Activated T-helper 1 cell treated with anti-CD3 and anti-CD28 coated beads, Interleukin-12 subunit alpha, Interleukin-12 subunit beta, Interleukin-2, Interleukin-4 antibody, amounts not matched to agents 30 ng/mL and 10 ng/mL and 1 ng/mL, durations not matched to agents 14 hours and 24 hours and 36 hours (primary cell): ENCODE measurements at places on chromosomes 13 and 19.

- peaks cover 13% of the 10 kb centered on the region for H3K27me3 ChIP-seq
- H3K27ac ChIP-seq = no peak overlapping the region
- H3K36me3 ChIP-seq = no peaks in the 10 kb centered on the region
- no peaks in the 10 kb centered on the region for H3K4me1 ChIP-seq
These were observed 154.6 kb downstream of the COL4A1 start for GRCh38 chr13:110152351-110152750.

GRCh38 chr13:56424246-56424645, 716.5 kb upstream of the PRR20A start:
- H3K4me3 ChIP-seq = no peak overlapping the region
- no peak for DNase-seq
- no peaks in the 10 kb centered on the region for H3K36me3 ChIP-seq
- H3K27me3 ChIP-seq = no peaks in the 10 kb centered on the region

GRCh38 chr19:35991731-35992450, 3.1 kb upstream of the SDHAF1 start:
- H3K36me3 ChIP-seq = peaks cover 7% of the 10 kb centered on the region
- no peak overlapping the region for H3K27ac ChIP-seq

GRCh38 chr19:14089412-14089661, 1.2 kb downstream of the SAMD1 start:
- peaks cover 16% of the 10 kb centered on the region for H3K4me1 ChIP-seq
- H3K36me3 ChIP-seq = peaks cover 30% of the 10 kb centered on the region
- DNase-seq = no peak
- H3K4me3 ChIP-seq = peak overlapping the region; percentile 85

GRCh38 chr19:39183104-39183503, 13.7 kb upstream of the NCCRP1 start:
- no peak overlapping the region for H3K27ac ChIP-seq
- no peak for DNase-seq
- H3K27me3 ChIP-seq = no peaks in the 10 kb centered on the region
- no peaks in the 10 kb centered on the region for H3K4me1 ChIP-seq
- no peaks in the 10 kb centered on the region for H3K36me3 ChIP-seq
- no peak overlapping the region for H3K4me3 ChIP-seq

GRCh38 chr13:113647351-113648215, 10.4 kb downstream of the ATP4B start:
- H3K4me1 ChIP-seq = peaks cover 10% of the 10 kb centered on the region
- H3K27ac ChIP-seq = no peak overlapping the region
- no peaks in the 10 kb centered on the region for H3K27me3 ChIP-seq
- no peak overlapping the region for H3K4me3 ChIP-seq
- DNase-seq = no peak

- no peak for DNase-seq
- H3K27me3 ChIP-seq = no peaks in the 10 kb centered on the region
- H3K27ac ChIP-seq = no peak overlapping the region
- H3K4me3 ChIP-seq = no peak overlapping the region
These were observed 46.7 kb upstream of the DCUN1D2 start for GRCh38 chr13:113537205-113537604.
